ENCODE measurements at places on chromosomes 2 and 18. TPM values are rescaled to one million over a fixed set of nuclear protein-coding genes. Genes with fewer than 3 reads are reported as not detected.
A peak's percentile ranks its signal among the peaks of the same experiment; 100 is the strongest.

EPB41L3 gene
- 42.1 TPM for total RNA-seq

HOXD9 gene
- 24.5 TPM for total RNA-seq

GRCh38 chr2:174335988-174336500, 1.3 kb downstream of the SP9 start:
- no peak for DNase-seq

- no peak for DNase-seq
Observed at GRCh38 chr2:235255693-235256092, 238.2 kb upstream of the AGAP1 start.

SPC25 gene
- total RNA-seq = 6.4 TPM

TTR gene
- total RNA-seq = not detected

DNA sequence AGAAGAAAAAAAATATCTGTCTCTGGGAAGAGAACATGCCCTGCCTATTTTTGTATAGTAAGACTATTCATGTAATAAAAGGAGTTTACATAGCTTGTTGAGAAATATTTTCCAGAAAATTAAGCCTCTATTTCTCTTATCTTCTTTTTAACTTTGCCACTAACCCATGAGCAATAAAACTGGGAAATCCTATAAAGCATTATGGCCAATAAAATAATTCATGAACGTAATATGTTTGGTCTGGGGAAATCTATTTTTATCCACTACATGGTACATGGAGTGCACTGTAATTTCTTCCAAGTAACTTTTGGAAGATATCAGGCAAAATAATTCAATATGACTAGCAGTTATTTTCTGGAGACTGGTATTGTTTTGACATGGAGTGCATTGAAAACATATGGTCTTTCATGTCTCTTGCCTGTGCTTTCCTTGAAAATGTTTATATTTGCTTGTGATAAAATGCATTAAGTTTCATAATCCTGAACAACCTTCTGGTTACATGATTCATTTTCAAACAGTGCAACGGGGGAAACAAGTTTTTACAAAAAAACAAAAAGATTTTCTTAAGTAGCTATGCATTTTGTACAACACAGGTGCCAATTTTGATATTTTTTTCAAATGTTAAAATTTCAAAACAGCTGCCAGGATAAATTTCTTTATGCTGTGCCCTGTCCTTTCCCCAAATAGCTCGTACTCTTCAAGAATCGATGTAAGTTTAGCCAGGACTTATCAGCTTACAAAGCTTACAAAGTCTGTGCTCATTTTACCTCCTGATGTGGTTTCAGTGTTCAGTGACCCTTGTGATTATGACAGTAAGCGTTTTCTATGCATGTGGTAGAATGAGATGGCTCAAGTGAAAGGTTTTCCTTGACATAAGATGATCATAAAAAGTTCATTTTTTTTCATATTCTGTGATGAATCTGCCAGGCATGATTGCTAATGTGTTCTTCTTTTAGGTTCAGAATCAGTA, 194.5 kb downstream of the UBE2E3 start:
- no peak for DNase-seq

LOXHD1 gene
- 0.05 TPM for total RNA-seq

GRCh38 chr18:48562075-48562474, 23.2 kb downstream of the CTIF start:
- DNase-seq = peak; percentile 16

UCN gene
- 0.37 TPM for total RNA-seq

DNA sequence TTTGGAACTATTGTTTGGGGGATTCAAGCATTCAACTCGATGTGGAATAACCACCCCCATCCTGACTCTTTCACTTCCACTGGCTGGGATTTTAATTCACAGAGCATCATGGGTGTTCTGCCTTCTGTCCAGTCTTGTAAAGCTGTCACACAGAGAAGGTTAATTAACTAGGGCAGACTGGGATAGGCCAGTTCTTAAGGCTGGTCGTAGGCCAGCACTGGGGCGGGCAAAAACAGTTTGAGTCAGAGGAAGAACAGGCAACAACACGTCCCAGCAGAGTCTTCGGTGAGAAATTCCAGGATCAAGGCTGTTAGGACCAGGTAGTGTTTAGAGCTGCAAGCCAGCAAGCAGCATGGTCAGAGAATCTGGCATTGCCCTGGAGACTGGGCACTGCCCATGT, 4.0 kb upstream of the RNF152 start:
- DNase-seq = peak; percentile 81

MYOM1 gene
- total RNA-seq = 2.2 TPM

DNA sequence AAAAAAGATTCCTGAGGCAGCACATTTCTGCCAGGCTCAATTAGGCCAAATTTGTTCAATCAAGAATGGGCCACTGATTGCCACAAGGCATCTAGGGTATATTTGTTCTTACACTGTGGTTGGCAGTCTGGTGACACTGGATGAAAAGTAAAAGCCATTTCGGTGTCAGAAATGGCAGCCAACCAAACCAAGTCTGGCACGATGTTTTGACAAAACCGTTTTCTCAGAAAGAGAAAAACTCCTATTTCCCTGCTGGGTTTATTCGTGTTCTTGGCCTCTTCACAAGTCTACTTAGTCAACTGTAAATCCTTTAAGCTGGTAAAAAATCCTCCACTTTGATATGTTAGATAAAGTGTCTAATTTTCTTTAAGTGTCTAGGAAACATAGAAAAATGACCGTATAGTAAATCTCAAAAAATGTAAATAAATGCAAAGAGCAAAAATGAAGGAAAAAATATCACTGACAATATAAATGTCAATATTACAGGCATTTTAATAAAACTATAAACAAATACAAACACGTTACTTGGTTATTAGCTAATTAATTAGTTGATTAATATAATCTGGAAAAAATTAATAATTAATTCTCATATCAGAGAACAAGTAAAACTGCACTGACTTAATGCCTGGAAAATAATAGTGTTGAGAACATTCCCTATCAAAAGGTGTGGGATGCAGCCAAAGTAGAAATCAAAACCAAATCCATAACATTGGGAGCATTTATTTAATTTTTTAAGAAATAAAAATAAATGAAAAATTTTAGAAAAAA, 182.0 kb upstream of the ZNF804A start:
- DNase-seq = no peak

KIAA2012 gene
- total RNA-seq = not detected

- no peak for DNase-seq
Observed at GRCh38 chr2:180450841-180451240, 443.7 kb upstream of the CWC22 start.

- DNase-seq = no peak
Observed at GRCh38 chr18:76414936-76415621, 80.0 kb downstream of the ZNF516 start.

- DNase-seq = no peak
Observed at GRCh38 chr18:57640749-57641148, 19.1 kb upstream of the NARS1 start.

TET3 gene
- total RNA-seq = 8.7 TPM

GRCh38 chr2:30372826-30373225, 74.2 kb upstream of the LCLAT1 start:
- DNase-seq = no peak

METAP1D gene
- 5.3 TPM for total RNA-seq

DNA sequence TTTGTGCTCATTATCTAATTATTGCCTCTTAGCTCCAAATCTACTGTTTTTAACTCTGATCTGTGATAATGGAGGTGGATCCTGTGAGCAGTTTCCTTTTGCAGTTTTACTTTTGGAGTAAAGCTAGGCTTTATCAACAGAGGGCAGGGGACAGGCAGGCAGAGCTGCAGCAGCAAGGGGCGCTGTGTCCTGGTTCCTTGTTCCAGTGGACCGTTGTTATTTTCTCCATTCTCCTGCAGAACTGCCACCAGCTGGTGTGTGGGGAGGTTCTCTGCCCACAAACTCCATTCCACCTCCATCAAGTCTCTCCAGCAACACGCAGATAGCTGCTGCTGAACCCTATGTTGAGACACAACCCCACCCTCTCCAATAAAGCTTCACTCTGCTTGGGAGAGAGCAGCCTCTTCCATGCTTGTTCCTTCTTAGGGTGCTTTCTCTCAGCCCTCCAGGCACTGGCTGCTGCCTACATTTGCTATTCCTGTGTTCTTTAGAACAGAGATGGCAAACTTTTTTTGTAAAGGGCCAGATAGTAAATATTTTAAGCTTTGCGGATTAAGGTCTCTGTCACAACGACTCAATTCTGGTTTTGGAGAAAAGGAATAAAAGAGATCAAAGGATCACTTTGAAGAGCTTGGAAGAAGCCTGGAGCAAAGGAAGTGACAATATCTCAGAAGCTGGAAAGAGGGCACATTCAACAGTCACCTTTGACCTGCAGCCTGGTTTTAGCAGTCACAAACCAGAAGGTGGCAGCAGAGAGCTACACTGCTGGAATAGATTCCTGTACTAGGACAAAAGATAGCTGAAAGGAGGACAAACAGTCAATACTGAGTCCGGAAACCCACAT, 208.8 kb downstream of the CCDC178 start:
- DNase-seq = peak; percentile 79

IL1B gene
- total RNA-seq = 0.14 TPM

SCN9A gene
- total RNA-seq = 0.56 TPM

DNA sequence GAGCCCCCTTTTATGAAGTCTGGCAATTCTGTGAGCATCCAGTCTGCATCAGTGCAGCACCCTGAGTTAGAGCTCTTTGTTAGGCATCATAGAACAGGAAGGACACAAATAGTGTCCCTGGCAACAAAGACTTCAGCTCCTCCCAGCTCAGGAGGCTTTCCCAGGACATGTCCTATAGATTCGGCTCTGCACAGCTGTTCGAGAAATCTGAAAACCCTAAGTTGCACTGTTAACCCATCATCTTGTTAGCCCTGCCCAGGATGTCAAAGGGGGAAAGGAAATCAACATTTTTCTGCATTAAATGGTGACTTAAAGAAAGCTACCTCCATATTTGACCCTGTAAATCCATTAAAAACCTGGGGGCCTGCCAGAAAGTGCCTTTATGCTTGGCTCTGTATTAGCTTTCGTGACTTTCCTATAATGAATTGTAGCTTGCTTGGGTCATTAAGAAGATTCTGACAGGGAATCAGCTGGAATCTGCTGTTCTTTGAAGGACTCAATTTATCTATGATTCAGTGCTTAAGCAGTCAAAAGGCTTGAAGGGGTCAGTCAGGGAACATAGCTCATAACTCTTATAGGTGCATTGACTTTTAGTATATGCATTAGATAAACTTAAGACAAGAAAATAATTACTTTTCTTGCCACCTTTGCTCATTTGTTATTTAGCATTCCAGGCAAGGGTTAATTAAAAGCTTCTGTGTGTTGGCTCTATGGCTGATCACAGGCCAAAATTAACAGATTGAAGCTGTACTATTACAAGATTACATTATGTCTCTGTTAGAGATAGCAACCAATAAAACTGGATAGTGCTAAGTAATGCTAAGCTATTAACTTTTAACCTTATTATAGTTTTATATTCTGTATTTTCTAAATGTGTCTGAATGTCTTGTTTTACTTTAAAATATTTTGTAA, 20.6 kb downstream of the ERMN start:
- DNase-seq = no peak

DNA sequence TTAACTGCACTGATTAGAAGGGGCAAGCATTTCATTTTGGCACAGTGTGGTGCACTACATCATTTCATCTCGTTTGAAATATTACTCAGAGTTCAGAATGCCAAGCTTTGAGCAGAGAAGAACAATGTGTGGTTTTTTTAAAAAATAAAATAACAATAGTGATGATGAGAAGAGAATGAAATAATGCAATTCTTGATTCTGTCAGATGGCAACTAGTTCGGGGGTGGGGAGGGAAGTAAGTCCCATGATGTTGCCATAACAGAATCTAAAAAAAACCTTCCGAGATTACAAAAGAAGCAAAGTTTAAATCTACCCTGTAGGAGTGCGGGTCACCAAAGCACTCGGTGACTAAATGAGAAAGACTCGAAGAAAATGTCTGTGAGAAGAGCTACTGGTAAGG, 490.4 kb downstream of the NR4A2 start:
- DNase-seq = no peak

- DNase-seq = no peak
Observed at GRCh38 chr18:52228166-52228565, 111.8 kb upstream of the DCC start.

- no peak for DNase-seq
Observed at GRCh38 chr2:114642988-114643553, 200.6 kb downstream of the DPP10 start.

KCNG2 gene
- total RNA-seq = 0.51 TPM

DNA sequence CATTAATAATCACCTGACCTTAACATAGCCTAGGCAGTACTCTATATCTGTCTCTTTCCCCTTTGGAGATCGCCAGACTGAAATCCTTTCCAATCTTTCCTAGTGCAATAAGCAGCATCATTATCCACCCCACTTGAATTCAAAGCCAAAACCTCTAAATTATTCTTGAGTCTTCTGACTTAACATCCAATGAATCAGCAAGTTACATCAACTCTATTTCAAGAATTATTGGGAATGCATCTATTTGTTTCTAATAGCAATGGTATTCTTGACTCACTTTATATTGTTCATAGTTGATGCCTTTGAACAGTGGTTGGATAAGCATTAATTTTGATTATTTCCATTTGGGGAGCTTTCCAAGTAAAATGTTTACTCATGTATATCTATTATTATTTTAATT, 144.8 kb downstream of the ZNF804A start:
- no peak for DNase-seq

NDC80 gene
- 9.0 TPM for total RNA-seq

PDE6D gene
- 29.8 TPM for total RNA-seq

- DNase-seq = no peak
Observed at GRCh38 chr2:217947383-217948350, 55.1 kb downstream of the TNS1 start.

- peak; percentile 33 for DNase-seq
Observed at GRCh38 chr2:19868701-19869580, 32.8 kb downstream of the TTC32 start.

TLX2 gene
- total RNA-seq = not detected

- DNase-seq = peak; percentile 62
Observed at GRCh38 chr2:48600204-48600813, 17.3 kb upstream of the GTF2A1L start.

- DNase-seq = no peak
Observed at GRCh38 chr2:70657246-70657645, 103.6 kb upstream of the TGFA start.

DNA sequence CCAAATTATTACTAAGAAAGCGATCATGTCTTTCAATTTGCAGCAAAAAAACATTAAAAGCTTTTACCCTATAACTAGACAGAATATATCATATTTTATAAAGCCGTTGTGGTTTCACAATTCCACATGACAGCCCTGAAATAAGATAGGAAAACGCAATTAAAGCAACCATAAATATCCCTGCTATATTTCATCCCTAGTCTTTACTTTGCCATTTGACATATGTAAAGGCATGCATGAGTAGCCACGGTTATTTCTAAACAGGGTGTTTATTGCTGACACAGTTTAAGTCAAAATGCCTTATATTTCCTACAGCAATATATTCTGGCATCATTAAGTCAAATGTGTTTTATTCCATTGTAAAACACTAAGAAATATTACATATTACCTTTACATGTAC, 239.9 kb downstream of the DSEL start:
- no peak for DNase-seq

GRCh38 chr2:124289615-124290014, 264.5 kb downstream of the CNTNAP5 start:
- DNase-seq = no peak

- DNase-seq = no peak
Observed at GRCh38 chr2:134119117-134119712, 134.7 kb upstream of the MGAT5 start.

- DNase-seq = peak; percentile 72
Observed at GRCh38 chr2:205675861-205676516, 6.3 kb upstream of the NRP2 start.

GRCh38 chr2:203549406-203549805, 14.3 kb upstream of the RAPH1 start:
- no peak for DNase-seq

CD207 gene
- total RNA-seq = not detected

PAX8 gene
- 0.68 TPM for total RNA-seq

DLGAP1 gene
- 0.17 TPM for total RNA-seq

- DNase-seq = peak; percentile 18
Observed at GRCh38 chr2:197786010-197786877, 1.1 kb upstream of the BOLL start.
